ENCODE measurements at places on chromosomes 7 and 10.

GRCh38 chr10:11144626-11145494, 127.2 kb downstream of the CELF2 start:
- DNase-seq: no peak

GRCh38 chr7:3897430-3898372, 596.6 kb downstream of the SDK1 start:
- no peak for DNase-seq

- no peak for DNase-seq
These were observed 4.2 kb downstream of the NT5C2 start for GRCh38 chr10:103188853-103189252.

DNA sequence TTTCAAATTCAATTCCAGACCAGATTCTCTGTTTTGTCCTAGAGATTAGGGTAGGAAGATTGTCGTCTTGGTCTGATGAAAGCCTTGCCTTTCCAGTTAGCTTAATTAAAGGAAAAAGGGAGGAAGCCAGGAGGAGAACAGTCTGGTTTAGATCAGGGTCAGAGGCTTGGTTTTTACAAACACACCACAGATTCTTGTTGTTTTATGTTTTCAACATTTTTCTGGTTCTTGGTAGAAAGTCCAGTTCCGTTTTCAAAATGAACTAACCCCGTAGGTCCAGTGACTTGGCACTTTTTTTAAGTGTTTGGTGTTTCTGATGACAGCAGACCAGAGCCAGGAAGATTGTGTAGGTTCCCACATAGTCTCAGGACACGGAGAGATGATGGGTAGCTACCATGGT, 167.1 kb upstream of the INHBA start:
- DNase-seq: no peak

DNA sequence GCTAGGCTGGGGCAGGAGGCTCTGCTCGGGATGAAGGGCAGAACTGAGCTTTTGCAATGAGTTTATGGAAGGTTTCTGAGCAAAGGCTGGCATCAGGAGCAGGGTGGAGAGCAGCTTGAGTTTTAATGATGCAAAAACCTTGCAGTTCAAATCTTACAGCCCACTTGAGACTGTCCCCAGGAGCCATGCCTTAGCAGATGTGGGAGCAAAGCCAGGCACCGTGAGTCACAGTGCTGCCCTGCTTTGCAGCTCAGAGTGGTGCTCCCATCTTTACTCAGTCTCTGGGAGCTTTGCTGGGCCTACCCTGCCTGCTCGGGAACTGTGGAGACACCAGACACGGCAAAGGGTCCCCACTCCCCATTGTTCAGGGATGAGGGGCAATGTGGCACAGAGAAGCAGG, 122.4 kb upstream of the NPS start:
- DNase-seq: no peak
